Fibroblast of the aortic adventitia (primary cell): ENCODE measurements at places on chromosomes 4 and X.

DNA sequence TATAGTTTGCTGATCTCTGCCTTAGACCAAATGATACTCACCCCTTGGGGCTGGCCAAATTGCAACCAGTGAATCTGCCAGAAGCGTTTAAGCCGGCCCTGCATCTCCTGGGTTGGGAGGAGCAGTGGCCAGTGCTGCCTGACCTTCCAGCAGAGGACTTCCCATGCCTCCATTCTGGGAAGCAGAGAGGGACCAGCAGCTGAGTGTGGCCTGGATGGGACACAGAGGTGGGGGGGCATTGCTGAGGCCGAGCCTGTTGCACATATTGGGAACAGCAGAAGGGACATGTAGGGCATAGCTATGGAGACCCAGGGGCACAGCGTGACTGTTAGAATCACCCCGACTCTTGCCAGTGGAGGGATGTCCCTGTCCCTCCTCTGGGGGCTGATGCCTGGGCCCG lies 93.3 kb downstream of the CPZ start:
- DNase-seq = no peak

- peak; percentile 43 for DNase-seq
Observed at GRCh38 chr4:86586160-86586572, 7.9 kb upstream of the PTPN13 start.

- peak; percentile 16 for DNase-seq
Observed at GRCh38 chr4:151727365-151727764, 33.4 kb downstream of the GATB start.

DNA sequence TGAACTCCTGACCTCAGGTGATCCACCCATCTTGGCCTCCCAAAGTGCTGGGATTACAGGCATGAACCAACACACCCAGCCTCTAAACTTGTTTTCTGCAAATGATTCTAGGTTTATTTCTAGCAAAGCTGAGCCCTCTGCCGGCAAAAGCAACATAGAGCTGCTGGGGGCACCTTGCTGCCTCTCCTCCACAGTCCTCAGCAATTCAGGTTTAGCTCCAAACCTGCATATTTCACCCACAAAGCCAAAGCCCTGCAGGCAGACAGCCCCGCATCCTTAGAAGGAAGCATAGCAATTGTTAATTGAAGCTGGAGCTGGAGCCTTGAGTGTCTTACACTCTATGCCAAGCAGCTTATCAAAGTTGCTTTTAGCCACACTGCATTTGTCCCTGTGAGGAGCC lies 24.9 kb upstream of the OCIAD2 start:
- no peak for DNase-seq

GRCh38 chr4:157806184-157806583 lies 366.6 kb downstream of the GASK1B start:
- DNase-seq = no peak

GRCh38 chr4:15245006-15245530 lies 182.8 kb upstream of the C1QTNF7 start:
- DNase-seq = no peak

DNA sequence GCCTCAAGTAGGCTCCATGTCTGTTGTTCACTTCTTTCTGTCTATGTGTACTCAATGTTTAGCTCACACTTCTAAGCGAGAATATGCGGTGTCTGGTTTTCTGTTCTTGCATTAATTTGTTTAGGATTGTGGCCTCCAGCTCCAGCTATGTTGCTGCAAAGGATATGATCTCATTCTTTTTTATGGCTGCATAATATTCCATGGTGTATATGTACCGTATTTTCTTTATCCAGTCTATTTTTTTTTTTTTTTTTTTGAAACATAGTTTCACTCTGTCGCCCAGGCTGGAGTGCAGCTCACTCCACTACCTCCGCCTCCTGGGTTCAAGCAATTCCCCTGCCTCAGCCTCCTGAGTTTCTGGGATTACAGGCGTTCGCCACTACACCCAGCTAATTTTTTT lies 5.7 kb upstream of the TMEM150C start:
- no peak for DNase-seq

DNA sequence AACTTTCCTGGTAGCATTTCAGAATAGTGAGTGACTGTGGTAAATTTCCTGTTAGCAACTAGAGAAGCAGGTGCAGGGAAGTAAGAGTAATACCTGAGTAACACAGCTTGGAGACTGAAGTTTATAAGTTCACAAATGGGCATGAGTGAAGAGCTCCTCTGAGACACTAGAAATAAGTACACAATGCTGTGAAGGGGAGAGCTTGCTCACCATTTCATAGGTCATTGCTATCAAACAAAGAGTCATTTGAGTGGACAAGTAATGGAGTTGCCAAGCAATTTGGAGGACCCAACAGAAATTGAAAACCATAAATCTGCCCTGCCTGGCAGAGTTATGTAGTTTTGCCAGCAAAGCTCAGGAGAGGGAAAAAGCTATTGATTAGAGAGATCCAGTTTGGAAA lies 523.6 kb downstream of the TRAM1L1 start:
- DNase-seq = no peak

DNA sequence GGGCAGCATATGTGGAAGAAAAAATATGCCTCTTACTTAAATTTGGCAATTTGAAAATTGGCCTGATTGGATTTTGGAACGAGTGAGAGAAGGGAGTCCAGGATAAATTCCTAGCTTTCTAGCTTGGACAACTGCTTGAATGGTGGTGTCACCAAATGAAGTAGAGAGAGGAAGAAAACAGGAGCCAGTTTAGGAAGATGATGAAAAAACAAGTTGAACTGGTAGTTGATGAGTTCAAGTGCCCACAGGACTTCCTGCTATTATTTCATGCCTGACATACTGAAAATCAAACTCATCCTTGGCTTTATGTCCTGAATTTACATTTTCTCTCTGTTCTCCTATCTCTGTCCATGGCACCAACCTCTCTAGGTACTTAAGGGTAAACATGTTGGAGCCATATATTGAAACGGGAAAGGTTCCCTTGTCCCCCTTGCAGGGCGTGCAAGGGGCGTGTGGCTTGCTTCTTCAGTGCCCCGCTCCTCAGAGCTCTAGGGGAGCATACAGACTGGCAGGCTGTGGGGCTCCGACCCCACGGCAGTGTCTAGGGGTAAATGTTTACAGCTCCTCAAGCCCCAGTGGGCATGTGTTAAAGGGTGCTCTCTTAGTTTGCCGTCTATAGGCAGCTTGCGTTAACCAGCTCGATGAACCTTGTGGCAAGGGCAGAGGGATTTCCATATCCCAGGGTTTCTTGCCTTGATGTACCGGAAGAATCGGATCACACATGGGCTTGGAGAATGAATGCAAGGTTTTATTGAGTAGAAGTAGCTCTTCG lies 250.7 kb upstream of the PGRMC2 start:
- DNase-seq = peak; percentile 44

DNA sequence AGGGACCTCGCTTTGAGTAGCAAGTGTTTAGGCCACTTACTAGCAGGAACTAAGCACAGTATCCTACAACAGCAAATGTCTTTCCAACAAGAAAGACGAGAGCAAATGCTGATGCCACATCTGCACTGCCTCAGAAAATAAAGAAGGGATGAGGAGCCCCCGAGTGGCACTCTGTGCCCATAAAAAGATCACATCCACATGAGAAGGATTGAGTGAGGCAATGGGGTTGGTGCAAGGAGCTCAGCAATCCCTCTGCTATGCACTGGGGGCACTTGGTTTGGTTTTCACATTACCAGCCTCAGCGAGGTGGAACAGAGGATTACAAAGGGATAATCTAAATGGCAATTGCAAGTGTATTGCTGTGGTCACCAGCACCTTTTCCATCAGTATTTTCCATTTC lies 252.8 kb upstream of the SLC7A11 start:
- peak; percentile 73 for DNase-seq
